ENCODE measurements at places on chromosomes 4 and X.

DNA sequence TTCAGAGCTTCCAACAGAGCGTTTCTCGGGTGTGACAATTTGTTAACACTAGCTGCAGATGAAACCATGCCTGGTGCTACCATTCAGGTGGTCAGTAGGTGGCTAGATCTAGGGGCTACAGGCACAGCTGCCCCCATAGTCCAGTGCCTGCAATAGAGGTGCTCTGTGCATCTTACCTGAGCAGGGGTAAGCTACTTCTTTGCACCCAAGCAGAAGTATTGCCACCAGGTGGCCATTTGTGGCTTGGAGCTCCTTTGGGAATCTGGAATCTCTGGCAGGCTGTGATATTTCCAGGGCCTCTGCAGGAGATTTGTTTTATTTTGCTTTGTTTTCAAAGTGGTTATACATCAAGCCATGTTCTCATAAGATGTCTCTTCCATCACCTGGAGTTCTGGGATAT lies 170.7 kb upstream of the PUDP start:
- DNase-seq = no peak

GRCh38 chr4:133597251-133597650 lies 448.2 kb downstream of the PCDH10 start:
- no peak for DNase-seq

- no peak for DNase-seq
These were observed 45.1 kb downstream of the IGFBP7 start for GRCh38 chr4:57064811-57065711.

DNA sequence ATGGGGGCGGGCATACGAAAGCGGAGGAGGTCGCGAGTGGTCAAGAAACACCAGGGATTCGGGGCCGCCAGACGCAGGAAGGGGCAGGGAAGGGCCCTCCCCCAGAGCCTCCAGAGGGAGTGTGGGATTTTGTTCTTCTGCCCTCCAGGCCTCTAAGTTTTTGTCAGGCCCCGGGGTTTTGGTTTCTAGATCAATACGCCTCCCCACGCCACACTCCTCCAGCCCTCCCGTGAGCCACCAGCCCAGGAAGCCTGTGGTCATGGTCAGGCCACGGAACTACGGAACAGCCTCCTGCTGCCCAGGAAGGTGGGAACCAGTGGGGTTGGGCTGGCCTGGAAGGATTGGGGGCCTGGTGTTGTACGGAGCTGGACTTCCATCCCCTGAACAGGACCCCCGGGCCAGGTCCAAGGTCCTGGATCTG lies 38.4 kb downstream of the CPLX1 start:
- DNase-seq = no peak

GRCh38 chr4:79425586-79425985 lies 17.6 kb upstream of the GK2 start:
- no peak for DNase-seq

- no peak for DNase-seq
These were observed 456.5 kb upstream of the NDST3 start for GRCh38 chr4:117577686-117578311.

GRCh38 chrX:70998411-70999027 lies 67.6 kb upstream of the SLC7A3 start:
- DNase-seq = no peak

DNA sequence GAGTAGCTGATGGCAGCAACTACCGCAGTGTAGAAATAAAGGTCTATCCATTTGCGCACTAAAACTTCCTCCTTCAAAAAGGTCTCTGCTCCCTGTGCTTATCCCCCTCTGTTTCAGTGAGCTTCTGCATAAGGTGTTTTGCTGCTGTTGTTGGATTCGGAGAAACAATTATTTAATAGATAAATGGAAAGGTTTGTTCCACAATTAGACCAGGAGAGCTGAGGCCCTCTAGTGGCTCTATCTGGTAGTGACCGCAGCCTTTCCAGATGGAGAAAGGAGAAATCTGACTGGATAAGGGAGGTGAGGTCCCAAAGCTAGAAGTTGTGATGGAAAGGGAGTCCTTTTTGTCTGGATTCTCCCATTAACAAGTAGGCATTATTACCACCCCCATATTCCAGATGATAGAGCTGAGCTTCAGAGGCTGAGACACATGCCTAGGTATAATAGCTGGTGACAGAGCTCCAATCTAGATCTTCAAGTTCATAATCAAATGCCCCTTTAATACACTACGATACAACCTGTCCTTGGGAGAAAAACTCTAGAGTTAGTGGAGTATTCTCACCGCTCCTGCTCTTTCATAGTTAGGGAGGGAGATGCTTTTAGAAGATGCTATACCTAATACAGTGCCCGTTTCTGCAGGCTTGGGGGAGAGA lies 5.1 kb upstream of the GABRQ start:
- no peak for DNase-seq

GRCh38 chr4:185227131-185227551 lies 17.7 kb downstream of the SNX25 start:
- DNase-seq = no peak

DNA sequence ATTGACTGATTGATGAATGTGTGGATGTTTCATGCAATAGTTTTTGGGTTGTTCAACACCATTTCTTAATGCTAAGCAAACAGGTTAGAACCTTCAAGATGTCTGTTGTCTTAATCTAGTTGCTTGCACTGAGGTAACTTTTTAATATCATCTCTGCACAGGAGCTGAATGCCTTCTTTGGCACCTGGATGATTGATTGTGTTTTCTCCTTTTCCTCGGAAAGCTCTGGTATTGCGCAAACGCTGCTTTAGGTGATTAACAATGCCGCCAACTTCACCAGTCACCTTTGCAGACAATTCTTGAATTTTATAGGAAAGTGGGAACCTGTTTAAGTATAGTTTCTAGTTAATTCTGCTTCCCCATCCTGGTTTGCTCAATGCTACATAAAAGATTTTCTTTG lies 48.2 kb downstream of the RTL9 start:
- DNase-seq = no peak

DNA sequence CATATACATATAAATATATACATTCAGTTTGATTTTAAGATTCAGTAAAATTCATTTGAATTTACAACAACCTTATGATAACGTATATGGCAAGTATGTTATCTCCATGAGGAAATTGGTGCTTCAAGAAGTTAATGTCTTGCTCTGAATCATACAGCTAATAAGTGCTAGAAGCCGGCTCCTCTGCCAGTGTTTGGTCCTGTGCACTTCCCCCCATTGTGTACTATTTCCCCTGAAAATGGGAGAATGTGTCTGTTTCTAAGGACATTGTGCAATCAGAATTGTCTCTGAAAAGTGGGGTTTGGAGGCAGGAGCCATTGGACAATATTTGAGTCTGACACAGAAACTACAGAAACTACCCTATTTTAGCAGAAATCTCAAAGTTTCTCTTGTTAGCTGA lies 135.9 kb downstream of the CPE start:
- DNase-seq = no peak

DNA sequence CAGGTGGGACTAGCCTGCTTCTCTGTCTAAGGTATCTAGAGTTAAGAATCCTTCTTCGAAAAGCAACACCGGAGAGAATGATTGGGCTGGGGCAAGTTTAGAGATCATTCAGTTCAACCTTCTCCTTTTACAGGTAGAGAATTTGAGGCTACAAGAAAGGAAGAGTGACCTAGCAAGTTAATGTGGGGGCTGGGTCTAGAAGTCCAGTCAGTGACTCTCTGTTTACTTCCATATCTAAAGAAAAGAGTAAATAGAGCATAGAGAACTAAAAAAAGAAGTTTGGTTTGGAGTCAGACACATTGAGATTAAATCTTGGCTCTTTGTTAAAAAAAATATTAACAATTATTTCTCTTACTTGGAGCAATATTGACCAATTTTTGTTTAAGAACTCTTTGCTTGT lies 64.1 kb upstream of the NPNT start:
- DNase-seq = no peak

DNA sequence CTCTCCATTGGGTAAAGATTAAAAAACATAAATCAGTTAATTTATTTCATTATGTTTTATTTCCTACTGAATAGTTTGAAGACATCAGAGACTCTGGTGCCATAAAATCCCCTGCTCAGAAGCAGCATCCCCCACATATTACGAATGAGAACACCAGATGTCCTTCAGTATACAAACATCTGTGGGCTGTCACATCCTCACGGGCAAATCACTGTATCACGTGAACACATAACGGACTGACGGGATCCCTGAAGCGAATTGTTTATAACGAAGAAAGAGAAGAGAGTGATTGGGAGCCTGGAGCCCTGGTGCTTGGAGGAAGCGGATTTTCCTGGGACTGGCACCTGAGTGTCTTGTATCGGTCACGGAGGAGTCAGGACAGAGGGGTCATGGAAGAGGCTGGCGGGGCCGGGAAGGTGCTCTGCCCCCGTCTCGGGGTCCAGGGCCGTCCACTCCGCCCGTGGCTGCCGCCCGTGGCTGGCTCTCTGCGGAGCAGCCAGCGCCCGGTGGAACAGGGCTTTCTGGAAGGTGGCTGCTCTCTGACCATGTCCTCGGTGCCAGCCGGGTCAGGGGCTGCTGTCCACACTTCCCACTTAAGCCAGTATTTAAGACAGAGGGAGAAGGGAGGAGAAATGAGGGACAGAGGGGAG lies 452.7 kb upstream of the FAT1 start:
- DNase-seq = no peak

GRCh38 chr4:75678965-75679364 lies 5.8 kb upstream of the G3BP2 start:
- DNase-seq = no peak

- DNase-seq = no peak
These were observed 56.1 kb downstream of the PCGF3 start for GRCh38 chr4:761739-762138.

DNA sequence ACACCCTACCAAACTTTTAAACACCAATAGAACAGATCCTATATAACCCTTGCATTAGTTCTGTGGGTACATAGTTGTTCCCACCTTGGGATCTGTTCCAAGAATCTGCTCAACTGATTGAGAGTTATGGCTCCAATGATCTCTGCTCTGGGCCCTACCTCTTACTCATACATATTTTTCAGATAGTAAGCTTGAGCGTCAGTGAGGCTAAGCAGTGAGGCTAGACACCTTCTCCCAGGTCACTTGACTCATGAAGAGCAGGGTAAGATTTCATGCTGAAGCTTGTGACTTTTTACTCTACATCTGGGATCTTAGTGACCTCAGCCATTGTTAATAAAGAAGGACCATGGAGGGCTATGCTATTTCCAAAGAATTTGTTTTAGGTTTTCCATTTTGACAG lies 23.1 kb upstream of the TNIP3 start:
- DNase-seq = no peak

DNA sequence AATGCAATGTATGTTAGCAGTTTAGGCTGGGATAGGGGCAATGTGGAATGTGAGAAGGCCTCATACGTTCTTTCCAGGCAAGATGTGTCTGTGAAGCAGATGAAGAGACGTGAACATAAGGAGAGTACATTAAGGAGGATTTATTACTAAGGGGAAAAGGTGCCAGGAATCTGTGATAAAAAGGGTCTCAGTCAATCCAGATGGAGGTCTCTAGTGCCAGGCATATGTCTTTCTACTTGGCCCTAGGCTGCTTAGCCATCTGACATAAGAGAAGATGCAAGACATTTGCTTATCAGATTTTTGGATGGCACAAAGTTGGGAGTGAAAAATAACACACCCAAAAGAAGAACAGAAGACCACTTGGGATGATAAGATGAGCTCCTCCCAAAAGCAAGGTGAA lies 93.0 kb upstream of the PRKG2 start:
- DNase-seq = no peak

DNA sequence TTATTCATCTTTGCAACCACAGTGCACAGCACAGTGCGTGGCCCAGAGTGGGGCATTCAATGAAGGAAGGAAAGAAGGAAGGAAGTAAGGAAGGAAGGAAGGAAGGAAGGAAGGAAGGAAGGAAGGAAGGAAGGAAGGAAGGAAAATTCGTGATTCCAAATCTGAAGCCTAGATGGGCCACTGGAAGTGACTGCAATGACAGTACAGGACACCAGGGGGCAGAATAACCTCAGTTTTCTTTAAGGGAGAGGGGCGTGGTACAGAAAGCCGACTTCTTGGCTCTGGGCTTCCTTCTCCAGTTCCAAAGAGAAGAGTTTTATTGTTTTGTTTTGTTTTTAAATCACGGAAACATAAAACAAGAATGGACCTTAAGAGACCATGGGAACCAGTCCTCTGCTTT lies 47.8 kb downstream of the APLN start:
- DNase-seq = peak; percentile 25

DNA sequence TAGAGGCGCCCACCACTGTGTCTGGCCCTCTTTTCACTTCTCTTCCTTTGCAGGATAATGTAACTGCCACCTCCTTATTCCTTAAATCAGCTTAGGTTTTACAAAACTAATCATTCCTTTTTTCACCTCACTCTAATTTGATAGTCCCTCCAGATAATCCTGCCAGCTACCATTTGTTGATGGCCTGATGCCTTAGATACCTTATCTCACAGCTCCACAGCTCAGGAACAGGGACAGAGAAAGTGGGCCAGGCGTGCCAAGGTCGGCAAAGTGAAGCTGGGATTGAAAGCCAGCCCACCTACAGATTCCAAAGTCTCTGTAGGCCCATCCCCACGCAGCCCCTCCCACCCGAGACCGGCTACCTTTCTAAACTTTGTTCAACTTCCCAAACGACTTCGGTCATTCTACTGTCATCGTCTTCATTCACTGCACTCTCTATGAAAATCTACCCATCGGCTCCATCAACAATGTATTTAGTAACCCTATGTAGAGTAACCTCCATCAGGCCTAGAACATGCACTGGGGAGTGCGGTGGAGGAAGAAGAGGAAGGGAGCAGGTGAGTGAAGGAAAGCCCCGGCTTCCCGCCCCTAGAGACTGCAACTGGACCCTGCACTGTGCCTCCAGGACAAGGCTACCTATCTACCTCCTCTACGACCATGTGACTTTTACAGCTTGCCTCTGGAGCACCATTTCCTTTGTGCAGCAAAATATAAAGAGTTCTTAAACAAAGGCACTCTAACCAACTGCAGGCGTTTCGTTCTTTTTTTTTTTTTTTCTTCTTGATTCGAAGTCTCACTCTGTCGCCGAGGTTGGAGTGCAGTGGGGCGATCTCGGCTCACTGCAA lies 1.5 kb downstream of the CASP6 start:
- no peak for DNase-seq

Measured in effector memory CD4-positive, alpha-beta T cell (primary cell).